CD4-positive, alpha-beta memory T cell (primary cell): ENCODE measurements at places on chromosomes 3 and 15.

GRCh38 chr3:107662124-107662507 is 139.4 kb downstream of the BBX start:
- no peak for DNase-seq

- no peak for DNase-seq
Observed at GRCh38 chr3:99286266-99286845, 352.0 kb upstream of the COL8A1 start.

DNA sequence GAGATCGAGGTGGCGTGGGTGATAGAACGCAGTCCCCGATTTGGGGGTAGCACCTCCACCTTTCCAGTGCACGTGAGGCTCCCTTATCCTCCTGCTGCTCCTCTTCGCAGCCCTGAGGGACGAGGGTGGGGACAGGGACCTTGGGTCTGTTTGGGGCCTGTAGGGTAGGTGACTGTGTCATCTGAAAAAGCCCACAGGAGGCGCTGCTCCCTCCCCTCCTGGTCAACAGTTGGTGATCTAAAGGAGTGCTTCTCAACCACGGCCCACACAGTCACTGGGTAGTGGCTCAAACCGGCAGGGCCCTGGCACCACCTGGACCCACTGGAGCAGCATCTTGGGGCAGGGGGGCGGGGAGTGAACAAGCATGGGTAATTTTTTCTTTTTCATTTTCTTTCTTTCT is 7.1 kb downstream of the LRRK1 start:
- no peak for DNase-seq

GRCh38 chr3:189455009-189455408 is 176.2 kb upstream of the TP63 start:
- no peak for DNase-seq

GRCh38 chr15:57061696-57062095 is 143.3 kb downstream of the TCF12 start:
- DNase-seq, result no peak

- DNase-seq, result no peak
Observed at GRCh38 chr15:97084650-97085049, 754.1 kb downstream of the NR2F2 start.

DNA sequence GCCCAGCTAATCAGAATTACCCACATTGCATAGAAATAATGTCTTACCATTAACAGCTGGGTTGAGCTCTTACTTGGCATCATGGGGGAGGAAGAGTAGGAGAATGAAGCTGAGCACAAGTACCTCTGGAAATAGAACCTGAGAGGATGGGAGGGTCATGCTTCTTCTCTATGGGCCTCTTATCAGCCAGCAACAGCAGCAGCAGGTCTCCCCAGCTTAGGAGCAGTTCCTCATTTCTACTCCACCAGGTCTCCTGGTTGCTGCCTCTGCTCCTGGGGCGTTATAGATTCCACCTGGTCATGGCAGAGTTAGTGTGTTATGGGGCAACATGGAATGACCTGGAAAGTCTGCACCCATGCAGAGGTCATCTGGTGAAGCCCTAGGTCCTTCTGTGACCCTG is 3.4 kb downstream of the FSD2 start:
- DNase-seq, result no peak
